ENCODE measurements at places on chromosomes 3 and 15.

GRCh38 chr3:190534986-190535385 is 21.1 kb downstream of the IL1RAP start:
- no peak for DNase-seq

- DNase-seq, result no peak
These were observed 323.0 kb upstream of the UMPS start for GRCh38 chr3:124407260-124407659.

- DNase-seq, result peak; percentile 64
These were observed 45.5 kb downstream of the CBLB start for GRCh38 chr3:105823149-105823867.

- no peak for DNase-seq
These were observed 41.4 kb upstream of the VEPH1 start for GRCh38 chr3:157544501-157545130.

DNA sequence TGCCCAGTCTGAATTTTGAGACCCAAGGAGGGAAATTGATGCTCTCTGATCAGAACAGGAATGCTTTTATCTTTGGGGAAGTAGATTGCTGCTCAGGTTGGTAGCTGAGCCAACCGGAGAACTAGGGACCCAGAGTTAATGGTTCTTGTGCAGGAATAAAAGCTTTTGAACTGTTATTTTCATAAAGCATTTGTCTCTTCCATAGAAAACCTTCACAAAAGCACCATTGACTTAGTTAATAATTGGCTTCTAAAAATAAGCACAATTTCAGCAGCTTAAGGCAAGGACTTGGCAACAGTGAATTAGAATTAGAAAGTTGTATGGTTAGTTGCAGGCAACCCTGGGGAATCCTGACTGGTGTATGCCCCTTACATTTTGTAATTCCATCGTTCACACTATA is 53.8 kb downstream of the MAP2K1 start:
- DNase-seq, result no peak

GRCh38 chr15:88574077-88574476 is 27.6 kb upstream of the DET1 start:
- DNase-seq, result no peak

GRCh38 chr15:67133738-67134066 is 68.3 kb downstream of the SMAD3 start:
- DNase-seq, result no peak

DNA sequence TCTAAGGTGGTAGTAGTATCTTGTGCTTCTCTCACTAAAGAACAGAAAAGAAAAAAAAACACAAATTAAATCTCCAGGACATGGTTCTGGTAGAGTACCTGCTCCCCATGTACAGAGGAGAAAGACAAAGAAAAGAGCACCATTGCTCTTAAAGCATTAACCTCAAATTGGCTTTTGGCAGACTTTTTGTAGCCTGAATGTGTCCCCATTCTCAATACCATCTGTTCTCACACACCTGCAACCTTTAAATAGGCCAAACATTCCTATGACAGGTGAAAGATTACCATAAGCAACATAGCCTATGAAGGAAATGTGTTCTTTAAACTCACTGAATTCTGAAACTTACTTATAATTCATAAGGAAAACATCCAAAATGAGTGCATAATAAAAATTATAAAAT is 68.0 kb downstream of the TIPARP start:
- DNase-seq, result no peak

DNA sequence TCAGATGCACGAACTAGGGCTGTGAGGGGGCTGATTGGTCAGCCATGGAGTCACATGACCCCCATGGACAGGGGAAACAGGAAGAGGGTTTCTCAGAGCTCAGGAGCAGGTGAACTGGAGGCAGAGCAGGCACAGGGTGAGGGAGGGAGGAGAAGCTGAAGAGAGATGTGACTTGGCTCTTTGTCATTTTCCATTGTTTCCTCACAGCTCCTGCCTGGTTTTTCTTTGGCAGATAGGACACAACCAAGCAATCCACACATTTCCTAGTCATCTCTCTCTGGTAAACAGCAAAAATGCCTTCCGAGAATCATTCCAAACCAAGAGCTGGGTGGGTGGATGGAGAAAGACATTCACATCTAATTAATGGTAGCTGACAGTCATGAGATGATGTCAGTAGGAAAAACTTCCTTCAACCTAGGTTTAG is 43.4 kb upstream of the LMCD1 start:
- DNase-seq, result peak; percentile 55

GRCh38 chr3:195896361-195897080 is 11.8 kb downstream of the TNK2 start:
- peak; percentile 69 for DNase-seq

- no peak for DNase-seq
These were observed 331.5 kb upstream of the SLCO3A1 start for GRCh38 chr15:91521996-91522395.

DNA sequence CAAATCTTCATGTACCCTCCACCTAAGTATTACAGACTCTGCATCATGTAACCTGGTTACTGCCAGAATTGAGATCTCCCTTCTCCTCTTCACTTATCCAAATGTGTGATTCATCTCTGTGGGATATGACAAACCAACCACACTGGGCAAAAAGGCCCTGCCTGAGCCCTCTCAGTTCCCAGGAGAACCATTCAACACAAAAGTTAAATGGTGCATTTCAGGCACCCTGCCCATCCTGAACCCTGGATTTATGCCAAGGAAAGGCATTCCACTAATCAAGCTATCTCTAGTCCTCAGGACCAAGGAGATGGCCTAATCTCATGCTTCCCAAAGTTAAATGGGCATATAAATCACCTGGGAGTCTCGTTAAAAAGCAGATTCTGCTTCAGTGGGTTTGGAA is 108.5 kb downstream of the TNIK start:
- DNase-seq, result peak; percentile 72

GRCh38 chr15:35616498-35617271 is 70.7 kb upstream of the DPH6 start:
- no peak for DNase-seq

GRCh38 chr15:78242128-78242527 is 7.8 kb upstream of the ACSBG1 start:
- DNase-seq, result no peak

- DNase-seq, result no peak
These were observed 74.6 kb upstream of the ACAD9 start for GRCh38 chr3:128804811-128805155.

- DNase-seq, result peak; percentile 46
These were observed 16.4 kb upstream of the ZNF609 start for GRCh38 chr15:64443747-64444621.

- no peak for DNase-seq
These were observed 185.6 kb upstream of the MBNL1 start for GRCh38 chr3:152083135-152083534.

DNA sequence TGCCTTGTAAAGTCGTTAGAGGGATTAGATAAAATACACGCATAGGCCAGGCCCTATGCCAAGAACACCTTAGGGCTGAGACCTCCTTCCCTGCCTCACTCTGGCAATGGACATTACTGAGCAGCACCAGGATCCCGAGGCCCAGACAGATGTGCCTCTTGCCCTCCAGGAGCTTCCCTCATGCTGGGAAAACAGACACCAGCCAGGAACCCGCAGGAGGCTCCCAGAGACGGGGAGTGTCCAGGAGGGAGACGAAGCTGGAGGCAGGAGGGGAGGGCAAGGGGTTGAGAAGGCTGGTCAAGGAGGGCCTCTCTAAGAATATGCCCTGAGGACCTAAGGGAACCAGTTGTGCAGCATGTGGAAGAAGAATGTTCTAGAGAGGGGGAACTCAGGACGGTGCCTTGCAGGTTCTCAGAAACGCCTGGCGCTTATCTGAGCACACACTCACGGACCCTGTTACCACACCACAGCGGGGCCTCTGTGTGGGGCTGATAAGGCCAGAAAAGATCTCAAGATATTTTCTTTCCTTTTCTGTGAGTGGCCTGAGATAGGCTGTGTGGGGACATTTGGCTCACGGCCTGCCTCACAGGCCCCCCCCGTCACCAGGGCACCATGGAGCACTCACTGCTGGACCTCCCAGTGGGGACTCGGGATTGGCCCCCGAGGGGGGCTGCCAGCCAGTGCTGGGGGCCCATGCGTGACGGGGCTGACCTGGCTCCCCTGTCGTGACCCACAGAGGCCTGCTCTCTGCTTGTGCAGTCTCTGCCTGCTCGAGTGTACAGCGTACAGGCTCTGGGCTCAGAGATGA is 22.0 kb upstream of the CYP11A1 start:
- DNase-seq, result no peak

DNA sequence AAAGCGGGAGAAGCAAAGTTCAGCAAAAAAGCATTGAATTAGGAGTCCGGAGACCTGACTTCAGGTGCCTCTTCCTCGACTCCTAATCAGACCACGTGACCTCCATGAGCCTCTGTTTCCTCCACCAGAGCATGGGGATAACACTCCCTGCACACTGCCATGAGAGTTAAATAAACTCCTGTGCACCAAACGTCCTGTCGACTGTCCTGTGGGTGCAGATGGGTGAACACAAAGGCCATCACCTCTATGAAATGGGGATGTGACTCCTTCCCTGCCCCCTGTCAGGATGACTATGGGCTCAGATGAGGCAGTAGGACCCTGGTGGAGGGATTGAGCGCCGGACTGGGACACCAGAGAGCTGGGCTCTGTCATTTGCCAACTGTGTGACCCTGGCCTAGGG is 13.5 kb upstream of the TSPAN3 start:
- no peak for DNase-seq

DNA sequence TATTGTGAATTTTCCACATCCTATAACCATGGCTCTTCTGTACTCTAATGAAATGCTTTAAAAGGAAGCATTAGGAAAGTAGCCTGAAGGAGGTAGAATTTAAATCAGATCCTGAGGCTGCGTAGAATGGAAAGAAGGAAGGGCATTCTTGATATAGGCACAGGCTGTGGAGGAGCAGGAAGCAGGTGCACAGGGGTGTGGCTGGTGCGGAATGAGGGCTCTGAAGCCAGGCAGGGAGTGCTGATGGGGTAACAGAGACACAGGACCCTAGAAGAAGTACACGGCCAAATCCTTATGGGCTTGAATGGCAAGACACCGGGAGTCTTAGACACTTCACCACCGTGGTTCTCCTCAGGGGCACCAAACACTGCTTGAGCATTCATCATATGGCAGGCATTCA is 97.0 kb downstream of the MYLK start:
- DNase-seq, result no peak

DNA sequence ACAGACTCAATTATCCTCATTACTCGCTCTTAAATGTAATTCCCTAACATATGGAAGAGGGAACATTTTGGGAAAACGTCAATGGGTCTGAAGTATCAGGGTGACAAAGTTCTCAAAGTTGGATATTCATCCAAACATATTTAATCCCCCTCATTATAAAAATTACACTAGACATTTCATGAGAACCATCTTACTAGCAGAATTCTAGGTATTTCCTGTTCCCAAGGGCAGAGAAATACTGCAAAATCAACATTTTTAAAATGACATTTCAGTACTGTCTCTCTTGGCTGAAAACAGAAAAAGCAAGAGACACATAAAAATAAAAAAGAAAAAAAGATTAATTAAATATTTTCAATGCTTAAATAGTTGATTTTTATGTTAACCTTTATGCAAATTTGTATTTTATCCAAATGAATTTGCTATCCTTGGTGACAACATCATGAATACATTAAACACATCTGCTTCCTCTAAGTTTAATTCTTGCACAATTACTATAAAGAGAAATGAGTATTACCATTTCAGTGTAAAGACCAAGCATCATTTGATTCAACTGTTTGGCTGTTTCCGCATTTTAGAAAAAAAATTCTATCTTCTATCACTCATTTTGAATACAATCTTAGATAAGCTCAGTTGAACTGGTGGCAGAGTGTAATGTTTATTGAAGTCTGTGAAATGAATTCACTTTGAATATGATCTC is 114.8 kb upstream of the COL8A1 start:
- DNase-seq, result no peak

GRCh38 chr15:65829130-65829764 is 37.2 kb upstream of the DENND4A start:
- DNase-seq, result peak; percentile 13

DNA sequence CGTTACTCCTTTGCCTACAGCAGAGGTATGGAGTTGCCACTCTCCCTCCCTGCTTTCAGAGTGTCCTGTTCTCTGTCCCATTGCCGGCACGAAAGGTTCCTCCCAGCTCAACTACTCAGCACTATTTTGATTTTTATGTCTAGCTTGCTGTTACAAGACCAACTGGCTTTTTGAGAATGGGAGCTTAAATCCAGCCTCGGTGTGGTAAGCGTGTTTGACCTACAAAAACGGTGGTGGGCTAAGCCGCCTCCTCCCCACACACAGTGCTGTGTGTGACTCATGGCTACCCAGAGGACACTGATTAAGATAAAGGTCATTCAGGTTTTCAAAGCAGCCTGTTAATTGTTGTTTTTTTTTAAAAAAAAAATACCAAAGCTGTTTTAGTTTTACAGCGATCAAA is 64.5 kb downstream of the LRTM1 start:
- no peak for DNase-seq

DNA sequence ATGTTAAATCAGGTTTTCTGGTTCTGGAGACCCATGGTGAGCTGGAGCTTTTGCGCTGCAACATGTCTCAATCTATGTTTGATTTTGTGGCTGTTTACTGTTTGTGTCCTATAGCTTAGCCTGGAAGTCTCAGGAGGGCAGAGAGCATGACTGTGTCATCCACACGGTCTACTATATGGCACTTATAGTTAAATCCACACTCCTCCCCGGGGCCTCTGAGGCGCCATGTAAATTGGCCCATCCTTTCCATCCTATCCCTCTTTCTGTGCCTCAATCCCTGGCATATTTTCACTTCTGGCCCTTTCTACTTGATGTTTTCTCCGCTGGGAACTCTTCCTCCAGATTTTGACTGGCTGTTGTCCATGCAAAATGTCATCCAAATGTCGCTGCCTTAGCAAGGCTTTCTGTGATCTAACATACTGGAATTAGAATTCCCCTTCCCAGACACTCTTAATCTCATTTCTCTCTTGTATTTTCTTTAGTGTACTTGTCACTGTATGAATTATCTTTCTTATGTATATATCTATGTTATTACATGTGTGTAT is 560.8 kb upstream of the RGMA start:
- no peak for DNase-seq

- no peak for DNase-seq
These were observed 9.3 kb upstream of the CNOT10 start for GRCh38 chr3:32675650-32676049.

DNA sequence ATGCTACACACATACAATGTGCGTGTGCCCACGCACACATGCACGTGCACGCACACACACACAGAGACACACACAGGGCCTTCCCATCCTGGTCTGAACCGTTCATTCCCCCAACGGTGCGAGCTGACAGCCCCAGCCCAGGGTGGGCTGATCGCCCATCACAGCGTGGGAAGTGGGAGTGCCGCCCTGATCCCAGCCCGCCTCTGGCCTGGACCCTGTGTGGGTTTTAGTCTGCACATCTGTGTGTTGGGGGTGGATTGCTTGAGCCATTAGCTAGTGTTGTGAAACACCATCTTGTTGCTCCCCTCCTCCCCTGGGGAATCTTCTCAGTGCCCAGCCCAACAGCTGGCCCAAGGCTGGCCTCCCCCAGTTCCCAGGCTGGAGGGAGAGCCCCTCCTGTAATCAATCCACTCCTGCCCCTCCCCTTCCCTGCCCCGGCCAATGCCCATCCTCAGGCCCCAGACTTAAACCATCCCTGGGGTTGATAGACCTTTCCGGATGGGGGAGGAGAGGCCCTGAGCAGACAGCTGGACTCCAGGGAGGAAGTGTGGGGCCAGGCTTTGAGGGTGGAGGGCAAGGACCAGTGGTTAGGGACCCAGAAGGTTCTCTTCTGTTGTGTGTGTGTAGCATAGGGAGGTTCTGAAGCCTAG is 8.3 kb downstream of the SEMA3G start:
- DNase-seq, result no peak

- DNase-seq, result no peak
These were observed 810.6 kb upstream of the NR2F2 start for GRCh38 chr15:95519887-95520286.

All from AG08396 (cell line).